Posterior cingulate gyrus (tissue), 11 donors: ENCODE measurements at places on chromosomes 13 and 19.
A peak's percentile ranks its signal among the peaks of the same experiment; 100 is the strongest.

- no peak for DNase-seq
Observed at GRCh38 chr13:112690283-112690929, 568 bp downstream of the ATP11A start.

DNA sequence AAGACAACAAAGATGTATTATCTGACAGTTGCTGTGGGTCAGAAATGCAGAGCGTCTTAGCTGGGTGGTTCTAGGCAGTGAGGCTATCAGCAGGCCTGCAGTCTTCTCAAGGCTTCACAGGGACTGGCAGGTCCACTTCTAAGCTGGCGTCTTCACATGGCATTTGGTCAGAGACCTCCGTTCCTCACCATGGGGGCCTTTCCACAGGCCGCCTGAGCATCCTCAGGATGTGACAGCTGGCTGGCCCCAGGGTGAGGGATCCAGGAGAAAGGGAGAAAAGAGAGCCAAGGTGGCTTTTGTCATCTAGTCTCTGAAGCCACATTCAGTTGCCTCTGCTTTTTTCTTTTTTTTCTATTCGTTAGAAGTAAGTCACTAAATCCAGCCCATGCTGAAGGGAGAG lies 50.3 kb downstream of the FGF14 start:
- no peak for DNase-seq

DNA sequence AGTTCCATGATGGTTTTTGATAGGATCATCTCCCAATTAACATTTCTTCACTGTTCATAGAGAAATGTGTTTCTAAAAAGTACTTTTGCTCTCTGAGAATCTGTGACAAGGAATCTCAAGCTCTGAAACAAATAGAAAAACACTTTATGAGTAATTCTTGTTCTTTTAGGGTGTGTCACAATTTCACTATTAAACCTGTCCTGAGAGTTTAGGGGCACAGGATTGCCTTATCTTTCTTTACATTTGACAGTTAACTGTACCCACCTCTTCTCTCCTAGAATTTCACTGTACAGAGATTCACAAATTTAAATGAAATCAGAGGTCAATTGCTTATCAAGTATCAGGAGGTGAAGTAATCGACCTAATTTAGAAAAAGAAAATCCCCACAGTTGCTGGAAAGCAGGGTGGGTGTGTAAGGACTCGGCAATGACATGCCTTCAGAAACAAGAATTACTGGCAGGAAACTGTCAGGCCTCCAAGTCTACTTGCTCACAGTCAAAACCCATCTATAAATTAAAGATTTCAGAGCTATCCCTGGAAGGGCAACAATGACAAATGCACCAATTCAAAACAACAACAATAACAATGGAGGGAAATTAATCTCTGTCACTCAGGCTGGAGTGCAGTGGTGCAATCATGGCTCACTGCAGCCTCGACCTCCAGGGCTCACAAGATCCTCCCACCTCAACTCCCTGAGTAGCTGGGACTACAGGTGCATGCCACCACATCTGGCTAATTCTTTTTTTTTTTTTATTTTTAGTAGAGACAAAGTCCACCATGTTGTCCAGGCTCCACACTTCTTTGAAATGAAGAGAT lies 250.2 kb downstream of the ABCC4 start:
- DNase-seq: no peak

- DNase-seq: no peak
Observed at GRCh38 chr19:5001615-5002014, 32.7 kb downstream of the KDM4B start.

DNA sequence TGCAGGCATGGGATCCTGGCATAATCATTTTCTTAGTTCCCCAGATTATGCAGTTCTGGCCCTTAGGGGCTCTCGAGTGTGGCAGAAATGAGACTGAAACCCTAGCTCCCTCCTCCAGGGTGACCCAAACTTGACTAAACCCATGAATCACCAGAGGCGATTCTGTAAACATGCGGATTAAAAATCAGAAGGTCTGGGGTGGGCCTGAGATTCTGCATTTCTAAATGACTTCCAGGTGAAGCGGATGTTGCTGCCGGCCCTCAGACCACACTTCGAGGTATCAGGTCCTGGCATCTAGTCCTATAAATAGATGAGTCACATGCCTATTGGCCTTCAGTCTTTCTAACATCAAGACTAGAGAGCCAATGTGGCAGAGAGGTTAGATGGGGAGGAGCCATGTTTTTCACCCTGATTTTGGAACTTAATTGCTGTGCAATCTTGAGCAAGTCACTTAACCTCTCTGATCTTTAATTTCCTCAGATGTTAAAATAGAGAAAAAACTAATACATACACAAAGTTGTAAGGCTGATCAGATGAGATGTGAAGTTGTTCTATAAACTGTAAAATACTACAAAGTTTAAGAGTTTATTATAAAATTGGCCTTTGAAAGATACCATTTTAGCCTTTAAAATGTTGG lies 431.2 kb downstream of the FOXO1 start:
- no peak for DNase-seq

DNA sequence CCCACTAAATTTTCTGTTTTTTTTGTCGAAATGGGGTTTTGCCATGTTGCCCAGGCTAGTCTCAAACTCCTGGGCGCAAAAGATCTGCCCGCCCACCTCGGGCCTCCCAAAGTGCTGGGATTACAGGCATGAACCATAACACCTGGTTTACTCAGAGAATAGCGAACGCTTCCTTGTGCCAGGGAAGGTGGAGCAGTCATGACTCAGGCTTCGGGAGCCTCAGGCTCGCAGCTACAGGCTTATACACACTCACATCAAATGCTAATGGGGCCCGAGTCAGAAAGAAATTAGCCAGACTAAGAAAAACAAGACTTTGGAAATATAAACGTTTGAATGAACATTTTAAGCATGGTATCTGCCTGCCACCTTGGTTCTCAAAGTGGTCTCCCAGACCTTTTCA lies 11.0 kb upstream of the TPT1 start:
- DNase-seq: no peak

DNA sequence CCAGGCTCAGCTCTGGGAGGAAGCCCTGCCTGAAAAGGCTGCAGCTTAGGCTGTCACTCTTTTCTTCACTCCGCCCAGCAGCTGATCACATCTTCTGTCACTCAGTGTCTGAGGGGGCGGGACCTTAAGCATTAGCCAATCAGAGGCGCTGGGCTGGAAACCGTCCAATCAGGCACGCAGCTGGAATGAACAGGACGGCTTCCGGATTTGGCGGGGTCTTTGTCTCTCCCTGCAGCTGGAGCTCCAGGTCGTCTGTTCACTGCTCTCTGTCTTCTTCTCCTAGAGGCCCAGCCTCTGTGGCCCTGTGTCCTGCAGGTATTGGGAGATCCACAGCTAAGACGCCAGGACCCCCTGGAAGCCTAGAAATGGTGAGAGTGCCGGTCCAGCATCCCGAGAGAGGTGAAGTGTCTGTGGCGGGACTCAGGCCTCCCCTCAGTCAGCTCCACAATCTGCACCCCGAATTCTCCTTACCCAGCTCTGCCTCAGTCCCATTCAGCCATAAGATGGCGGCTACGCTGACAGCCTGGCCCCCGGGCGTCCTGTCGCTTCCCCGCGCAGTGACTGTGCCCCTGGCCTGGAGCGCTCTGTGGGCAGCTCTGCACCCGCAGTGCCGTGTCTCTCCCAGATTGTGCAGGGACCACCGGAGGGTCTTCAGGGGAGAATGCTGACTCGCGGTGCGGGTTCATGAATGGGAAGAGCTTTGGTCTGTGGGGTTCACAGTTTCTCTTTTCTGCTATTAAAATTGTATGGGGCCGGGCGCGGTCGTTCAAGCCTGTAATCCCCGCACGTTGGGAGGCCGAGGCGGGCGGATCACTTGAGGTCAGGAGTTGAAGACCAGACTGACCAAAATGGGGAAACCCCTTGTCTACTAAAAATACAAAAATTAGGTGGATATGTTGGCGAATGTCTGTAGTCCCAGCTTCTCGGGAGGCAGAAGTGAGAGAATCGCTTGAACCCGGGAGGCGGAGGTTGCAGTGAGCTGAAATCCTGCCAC lies at the start of gene ZNF66:
ZNF66 (plus strand) TSS at position 222 of the 994 bp plus-strand sequence; CDS start at position 366, 144 bp downstream.
- peak; percentile 98 for DNase-seq

GRCh38 chr19:45599286-45599685 lies 2.7 kb downstream of the GPR4 start:
- no peak for DNase-seq

GRCh38 chr19:54114340-54115108 lies 933 bp downstream of the TFPT start:
- peak; percentile 89 for DNase-seq
